ENCODE measurements at places on chromosomes 1 and 21.
A peak's percentile ranks its signal among the peaks of the same experiment; 100 is the strongest.

DNA sequence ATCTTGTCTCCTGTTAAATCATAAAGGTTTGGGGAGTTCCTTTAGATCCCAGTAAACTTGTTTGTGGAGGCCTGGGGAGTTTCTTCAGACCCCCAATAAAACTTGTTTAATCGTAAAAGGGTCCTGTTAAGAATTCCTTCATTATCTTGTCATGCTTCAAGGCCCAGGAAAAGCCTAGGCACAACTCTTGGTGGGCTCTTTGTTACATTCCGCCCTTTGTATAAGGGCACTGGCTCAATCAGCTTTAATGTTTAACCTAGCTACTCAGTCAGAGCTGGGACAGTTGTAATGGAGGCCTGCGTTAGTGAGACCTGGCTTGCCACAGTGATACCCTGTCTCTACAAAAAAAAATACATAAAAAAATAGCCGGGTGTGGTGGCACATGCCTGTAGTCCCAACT is 77.2 kb downstream of the MPZL1 start:
- no peak for DNase-seq

GRCh38 chr1:18883636-18884418 is 18.5 kb downstream of the ALDH4A1 start:
- peak; percentile 92 for DNase-seq

DNA sequence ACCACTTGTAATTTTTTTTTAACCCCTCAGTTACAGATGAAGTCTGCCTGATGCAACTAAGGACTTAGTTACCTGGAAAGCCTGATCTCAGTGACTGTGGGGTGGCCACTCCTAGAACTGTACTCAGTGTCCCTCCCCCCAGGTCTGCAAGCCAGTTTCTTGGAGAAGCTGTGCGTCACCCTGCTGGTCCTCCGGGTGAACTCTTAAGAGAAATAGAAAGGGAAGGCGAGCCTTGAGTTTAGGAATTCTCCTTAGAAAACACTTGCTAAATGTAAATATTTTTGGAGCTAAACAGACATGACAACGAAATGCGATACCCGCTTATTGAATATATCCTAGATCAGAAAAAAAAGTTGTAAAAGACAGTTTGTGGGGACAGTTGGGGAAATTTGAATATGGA is 730 bp downstream of the SLC16A4 start:
- DNase-seq = no peak

DNA sequence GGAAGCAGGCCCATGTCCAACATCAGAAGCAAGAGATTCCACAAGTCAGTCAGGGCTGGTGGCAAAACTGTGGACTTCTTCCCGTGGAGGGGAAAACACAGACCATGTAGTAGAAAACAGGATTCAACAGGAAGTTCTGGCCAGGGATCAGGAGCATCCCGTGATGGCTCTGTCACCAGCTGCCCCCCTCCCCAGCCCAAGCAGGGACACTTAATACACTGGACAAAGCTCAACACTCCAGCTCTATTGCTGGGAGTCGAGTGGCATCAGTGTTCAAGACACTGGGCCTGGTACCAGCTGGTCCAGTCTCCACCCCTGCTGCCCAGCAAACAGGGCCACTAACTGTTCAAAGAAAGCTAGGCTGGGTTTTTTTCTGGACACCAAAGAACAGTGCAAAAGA is 3.7 kb downstream of the SLC45A3 start:
- DNase-seq = no peak

- DNase-seq = peak; percentile 58
These were observed 30.5 kb downstream of the SLC30A1 start for GRCh38 chr1:211548321-211549091.

DNA sequence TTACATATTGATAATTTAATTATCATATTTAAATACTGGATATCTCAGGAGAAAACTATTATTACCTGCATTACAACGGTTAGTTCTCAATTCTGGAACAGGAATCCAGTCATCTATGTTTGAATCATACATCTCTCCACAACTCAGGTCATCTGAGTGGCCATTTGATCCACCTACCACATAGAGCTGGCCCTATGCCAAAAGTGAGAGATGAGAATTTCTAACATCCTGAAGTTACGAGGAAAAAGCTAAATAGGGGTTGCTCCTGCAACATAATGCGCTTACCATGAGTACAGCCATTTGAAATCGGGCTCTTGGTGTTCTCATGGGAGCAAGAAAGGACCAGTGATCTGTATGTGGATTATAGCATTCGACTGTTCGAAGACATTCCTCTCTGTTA is 16.9 kb downstream of the IVNS1ABP start:
- DNase-seq = no peak

- no peak for DNase-seq
These were observed 42.6 kb downstream of the FAM163A start for GRCh38 chr1:179785728-179786127.

DNA sequence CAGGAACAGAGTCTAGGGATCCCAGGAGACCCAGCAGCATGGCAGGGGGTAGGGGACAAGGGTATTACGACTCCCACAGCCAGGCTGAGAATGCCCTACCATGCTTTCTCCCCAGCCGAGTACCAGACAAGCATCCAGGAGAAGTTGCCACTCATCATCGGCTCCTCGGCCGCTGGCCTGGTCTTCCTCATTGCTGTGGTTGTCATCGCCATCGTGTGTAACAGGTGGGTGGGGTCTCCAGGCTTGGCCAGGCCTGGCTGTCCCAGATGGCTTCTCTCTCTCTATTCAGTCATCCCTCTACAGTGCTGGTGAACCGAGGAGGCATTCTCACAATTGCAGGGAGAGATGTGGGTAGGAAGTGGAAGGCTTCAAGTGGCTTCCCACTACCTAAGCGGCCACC is 77.3 kb downstream of the LACTBL1 start:
- DNase-seq = no peak

GRCh38 chr1:198919667-198920398 is 281.0 kb downstream of the PTPRC start:
- no peak for DNase-seq

DNA sequence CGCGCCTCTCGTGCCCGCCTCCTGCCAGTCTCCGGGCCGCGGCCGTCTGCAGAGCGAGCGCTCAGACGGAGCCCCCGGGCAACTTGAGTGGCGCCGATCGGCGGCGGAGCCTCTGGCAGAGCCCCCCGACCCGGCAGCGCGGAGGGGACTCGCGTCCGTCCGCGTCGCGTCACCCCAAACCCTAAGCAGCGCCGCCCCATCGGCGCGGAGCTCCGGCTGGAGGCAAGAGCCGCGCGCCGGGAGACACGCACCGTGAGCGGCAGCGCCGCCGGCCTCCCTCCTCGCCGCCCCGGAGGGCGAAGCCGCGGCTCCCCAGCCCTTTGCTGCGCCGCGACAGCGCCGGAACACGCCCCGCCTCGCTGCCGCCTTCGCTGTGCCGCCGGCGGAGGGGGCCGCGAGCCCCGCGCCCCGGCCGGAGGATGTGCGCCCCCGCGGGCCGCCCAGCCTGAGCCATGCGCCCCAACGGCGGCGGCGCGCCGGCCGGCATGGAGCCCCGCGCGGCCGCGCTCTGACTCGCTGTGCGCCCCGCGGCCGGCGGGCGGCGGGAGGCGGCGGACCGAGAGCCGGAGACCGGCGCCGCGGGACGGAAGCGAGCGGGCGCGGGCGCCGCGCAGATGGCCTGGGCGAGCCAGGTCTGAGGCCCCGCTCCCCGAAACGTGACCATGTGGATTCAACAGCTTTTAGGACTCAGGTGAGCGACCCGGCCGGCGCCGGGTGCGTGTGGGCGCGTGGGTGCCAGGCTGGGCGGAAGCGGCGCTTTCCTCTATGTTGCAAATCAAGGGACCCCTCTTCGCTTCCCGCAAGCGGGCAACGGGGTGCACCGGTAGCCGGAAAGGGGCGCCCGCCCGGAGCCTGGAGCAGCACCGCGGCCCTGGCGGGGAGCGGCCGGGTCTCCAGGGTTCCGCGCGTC is 610 bp downstream of the AJAP1 start:
- DNase-seq = no peak
